Stimulated activated CD8-positive, alpha-beta memory T cell treated with anti-CD3 and anti-CD28 coated beads, Interleukin-7, amount 100 ng/mL, for 48 hours (primary cell): ENCODE measurements at places on chromosomes 7 and 10.

GRCh38 chr10:103514244-103514643 is 20.7 kb downstream of the NEURL1 start:
- DNase-seq = no peak

DNA sequence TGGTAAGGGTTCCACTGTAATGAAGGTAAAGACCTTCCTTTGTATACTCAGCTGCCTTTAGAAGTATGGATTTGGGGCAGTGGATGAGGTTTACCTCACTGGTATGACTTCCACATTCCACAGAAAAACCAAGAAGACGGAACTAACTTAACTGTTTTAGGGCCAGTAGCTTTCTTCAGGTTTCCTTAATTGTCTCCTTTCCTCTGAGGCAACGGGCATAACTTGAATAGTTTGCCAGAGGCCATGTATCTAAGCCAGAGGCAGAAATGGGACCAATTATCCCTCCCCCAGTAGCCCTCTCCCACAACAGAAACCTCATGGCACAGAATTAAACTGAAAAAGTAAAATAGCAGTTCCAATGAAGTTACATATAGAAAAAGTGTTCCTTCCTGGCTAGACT is 281.7 kb downstream of the PHTF2 start:
- no peak for DNase-seq

DNA sequence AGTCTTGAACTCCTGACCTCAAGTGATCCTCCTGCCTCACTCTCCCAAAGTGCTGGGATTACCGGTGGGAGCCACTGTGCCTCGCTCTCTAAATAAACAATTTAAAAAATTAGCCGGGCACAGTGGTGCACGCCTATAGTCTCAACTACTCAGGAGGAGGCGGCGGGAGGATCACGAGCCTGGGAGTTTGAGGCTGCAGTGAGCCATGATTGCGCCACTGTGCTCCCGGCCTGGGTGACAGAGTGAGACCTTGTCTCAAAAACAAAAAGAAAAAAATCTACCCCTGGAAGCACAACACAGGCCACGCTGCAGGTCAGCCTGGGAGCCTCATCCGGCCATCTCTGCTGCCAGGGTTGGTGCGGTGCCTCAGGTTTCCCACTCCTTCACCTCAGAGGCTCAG is 3.8 kb upstream of the EIF3B start:
- DNase-seq = no peak

GRCh38 chr7:29626730-29627129 is 63.1 kb downstream of the PRR15 start:
- no peak for DNase-seq

DNA sequence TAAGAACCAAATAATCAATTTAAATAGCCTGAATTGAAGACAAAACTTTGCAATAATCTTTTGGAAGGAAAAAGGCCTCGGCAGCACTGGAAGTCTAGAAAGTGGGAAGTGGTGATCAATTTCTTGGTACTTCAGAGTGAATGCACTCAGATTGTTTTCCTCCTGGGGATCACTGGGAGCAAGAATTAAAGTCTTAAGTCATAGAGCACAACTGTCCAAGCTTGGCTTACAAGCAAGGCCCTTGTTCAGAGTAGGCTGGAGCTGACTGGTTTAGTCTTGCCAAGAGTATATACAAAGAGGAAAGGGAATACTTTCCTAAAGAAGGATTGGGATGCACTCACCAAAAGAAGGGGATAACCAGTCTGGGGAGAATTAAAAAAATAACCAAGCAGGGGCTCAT is 637.1 kb downstream of the CCSER2 start:
- DNase-seq = no peak

DNA sequence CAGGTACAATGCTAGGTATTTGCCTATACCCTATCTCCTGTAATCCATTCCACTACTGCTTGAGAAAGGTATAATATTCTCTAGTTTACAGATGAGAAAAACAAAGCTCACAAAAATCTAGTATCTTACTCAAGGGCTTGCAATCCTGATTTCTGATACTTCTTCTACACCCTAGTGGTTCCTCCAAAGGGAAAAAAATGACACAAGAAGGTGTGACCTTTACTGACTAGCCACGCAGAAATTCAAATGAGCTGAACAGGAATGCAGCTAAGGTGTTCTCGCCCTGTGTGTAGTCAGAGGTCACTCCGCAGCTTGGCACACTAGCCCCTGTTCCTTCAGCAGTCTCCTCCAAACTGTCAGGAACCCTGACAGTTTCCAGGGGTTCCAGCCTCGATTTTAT is 59.5 kb upstream of the TM9SF3 start:
- DNase-seq = no peak

DNA sequence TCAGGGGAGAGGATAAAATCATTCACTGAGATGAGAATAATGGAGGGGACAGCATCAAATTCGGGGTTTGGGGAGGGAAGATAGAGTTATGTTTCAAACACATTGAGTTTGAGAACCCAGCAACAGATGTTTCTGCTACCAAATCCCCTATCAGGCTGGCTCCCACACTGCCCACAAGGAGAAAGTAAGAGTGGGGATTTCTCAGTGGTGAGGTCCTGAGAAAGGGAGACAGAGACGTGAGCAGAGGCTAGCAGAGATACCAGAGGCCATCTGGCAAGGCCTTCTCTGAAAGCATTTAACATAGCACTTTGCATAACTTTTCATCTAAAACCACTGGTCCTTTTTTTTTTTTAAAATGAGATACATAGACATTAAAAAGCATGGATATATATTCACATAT is 7.8 kb upstream of the SLF2 start:
- no peak for DNase-seq

DNA sequence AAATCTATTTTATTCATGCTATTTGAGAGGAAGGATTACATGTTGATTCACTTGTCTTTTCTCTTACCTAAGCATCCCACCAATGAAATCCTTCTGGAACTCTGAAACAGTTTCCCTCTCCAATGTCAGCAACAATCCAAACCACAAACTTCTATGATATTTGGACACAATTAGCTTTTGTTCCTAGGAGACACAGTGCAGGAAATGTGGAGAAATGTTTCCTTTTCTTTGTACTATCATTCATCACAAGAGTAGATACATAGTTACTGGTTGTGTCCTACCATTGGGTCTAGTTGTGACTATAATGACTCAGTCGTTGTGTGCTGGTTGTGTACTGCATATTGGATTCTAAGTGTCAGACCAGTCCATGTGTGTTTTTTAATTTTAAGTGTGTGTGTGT is 156.8 kb upstream of the MAGI2 start:
- no peak for DNase-seq

GRCh38 chr10:43702213-43702935 is 53.7 kb upstream of the ZNF32 start:
- DNase-seq = no peak

DNA sequence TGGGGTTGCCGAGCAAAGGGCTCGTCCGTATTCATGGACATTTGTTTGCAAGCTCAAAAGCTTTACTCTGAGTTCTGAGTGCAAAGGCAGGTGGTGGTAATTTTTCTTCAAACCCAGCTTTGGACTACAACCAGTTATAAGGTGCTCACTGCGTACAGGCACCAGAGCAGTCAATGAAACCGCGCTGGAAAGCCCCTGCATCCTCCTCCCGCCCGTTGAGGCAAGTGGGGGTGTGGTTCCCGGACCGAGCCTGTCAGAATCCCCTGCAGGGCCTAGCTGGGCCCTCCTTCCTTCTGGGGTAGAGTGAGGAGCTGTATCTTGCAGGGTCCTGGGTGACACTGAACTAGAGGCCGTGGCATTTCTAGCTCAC is 22.3 kb downstream of the AMZ1 start:
- DNase-seq = no peak

DNA sequence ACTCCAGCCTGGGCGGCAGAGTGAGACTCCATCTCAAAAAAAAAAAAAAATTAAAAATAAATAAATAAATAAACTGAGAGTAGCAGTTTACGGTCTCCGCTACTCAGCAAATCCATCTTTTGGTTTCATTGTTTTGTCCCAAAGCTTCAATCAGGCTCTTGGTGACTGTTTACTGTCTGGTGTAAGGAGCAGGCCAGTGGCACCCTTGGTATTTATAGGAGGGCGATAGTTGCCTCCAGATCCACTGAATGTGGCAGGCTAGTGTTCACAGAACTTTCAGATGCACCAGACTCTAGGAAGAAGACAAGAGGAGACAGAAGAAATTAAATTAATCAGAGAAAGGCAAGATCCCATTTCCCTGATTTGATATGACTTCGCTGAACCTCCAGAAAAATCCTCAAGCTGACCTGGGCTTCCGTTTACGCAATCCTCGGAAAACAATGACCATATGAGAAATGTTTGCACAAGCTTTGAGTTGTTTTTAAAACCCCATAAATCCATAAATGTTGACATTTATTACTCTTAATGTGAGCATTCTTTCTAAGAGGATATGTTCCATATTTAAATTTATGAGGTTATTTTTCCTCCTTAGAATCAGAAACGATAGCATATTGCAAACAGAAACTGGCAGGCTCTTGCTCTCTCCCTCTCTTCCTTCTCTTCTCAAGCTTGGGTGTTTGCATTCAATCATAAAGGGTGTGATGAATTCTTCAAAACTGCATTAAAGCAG is 7.1 kb upstream of the MUC3A start:
- no peak for DNase-seq

- no peak for DNase-seq
Observed at GRCh38 chr10:61404751-61405150, 48.4 kb downstream of the TMEM26 start.

DNA sequence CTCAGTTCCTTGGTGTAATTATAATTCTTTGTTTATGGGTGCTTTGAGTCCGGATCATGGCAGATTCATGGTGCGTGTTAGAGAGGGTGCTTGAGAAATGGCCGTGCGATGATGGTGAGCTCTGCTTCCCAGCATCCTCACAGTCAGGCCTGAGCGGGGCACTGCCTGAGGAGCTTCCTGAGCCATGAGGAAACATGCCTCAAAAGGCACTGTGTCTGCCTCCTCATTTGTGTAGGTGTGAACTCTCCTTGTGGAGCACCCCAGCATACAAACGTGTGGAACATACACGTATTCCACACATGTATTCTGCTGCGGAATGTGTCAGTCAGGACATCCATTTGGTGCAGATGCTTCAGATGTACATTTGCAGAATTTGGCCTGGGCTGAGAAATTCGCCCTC is 205.4 kb downstream of the CELF2 start:
- DNase-seq = no peak

GRCh38 chr7:43083106-43083505 is 29.3 kb upstream of the HECW1 start:
- no peak for DNase-seq

GRCh38 chr7:31476941-31477677 is 36.8 kb upstream of the ITPRID1 start:
- DNase-seq = no peak

DNA sequence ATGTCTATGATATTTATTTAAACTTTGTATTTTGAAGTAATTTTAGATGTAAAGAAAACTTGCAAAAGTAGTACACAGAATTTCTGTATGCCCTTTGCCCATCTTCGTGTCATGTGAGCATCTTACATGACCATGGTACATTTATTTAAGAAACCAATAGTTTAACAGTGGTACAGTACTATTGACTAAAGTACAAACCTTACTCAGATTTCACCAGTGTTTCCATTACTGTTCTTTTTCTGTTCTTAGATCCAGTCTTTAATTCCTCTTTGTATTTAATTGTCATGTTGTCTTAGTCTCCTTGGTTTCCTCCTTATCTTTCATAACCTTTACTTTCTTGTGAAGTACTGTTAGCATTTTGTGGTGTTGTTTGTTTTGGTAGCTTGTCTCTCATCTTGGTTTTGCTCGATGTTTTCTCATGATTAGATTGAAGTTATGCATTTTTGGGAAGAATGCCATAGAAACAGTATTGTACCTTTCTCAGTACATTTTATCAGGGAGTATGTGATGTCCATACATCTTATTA is 24.1 kb downstream of the TAX1BP1 start:
- no peak for DNase-seq

GRCh38 chr7:90455163-90456030 is 14.0 kb upstream of the PTTG1IP2 start:
- no peak for DNase-seq

- no peak for DNase-seq
Observed at GRCh38 chr10:131315344-131315743, 3.8 kb upstream of the TCERG1L start.

DNA sequence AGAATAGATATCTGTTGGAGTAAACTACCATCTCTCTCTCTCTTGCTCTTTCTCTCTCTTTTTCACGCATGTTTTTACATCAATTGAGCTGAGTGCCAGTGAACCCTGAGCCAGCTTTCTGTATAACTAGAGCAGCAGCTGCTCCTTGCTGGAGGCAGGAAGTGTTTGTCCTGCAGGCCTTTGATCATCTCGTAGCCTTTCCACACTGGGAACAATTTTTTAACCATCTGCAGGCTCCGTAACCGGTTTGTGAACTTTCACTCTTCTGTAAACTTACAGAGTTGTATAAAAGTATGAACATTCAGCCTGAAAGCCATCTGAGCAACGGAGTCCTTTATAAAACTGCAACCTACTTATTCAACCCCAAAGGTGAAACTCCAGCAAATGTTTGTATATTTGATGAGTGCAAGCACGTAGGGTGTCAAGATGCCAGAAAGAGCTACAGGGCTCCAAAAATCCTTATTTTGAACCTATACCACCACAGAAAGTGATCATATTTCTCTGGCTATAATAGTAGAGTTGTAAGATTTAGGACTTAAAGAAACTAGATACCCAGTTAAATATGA is 162.8 kb upstream of the NFE2L3 start:
- no peak for DNase-seq

DNA sequence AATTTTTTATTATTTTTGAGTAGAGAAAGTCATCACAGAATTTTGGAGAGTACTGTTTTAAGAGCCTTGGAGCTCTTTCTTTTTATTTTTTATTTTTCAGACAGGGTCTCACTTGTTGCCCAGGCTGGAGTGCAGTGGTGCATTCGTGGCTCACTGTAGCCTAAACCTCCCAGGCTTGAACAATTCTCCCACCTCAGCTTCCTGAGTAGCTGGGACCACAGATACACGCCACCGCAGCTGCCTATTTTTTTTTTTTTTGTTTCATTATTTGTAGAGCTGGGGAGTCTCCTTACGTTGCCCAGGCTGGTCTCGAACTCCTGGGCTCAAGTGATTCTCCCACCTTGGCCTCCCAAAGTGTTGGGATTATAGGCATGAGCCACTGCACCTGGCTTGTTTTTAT is 10.6 kb downstream of the CPA4 start:
- no peak for DNase-seq

DNA sequence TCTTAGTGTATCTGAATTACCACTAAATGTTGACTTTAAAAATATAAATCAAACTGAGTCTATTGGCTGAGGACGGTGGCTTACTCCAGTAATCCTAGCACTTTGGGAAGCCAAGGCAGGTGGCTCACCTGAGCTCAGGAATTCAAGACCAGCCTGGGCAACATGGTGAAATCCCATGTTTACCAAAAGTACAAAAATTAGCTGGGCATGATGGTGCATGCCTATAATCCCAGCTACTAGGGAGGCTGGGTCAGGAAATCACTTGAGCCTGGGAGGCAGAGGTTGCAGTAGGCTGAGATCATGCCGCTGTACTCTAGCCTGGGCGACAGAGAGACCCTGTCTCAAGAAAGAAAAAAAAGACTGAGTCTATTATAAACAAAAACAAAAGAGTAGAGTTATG is 106.5 kb upstream of the RSU1 start:
- no peak for DNase-seq
